ENCODE measurements at places on chromosomes 3 and 15. TPM values are rescaled to one million over a fixed set of nuclear protein-coding genes. Genes with fewer than 3 reads are reported as not detected.

CLK3 gene
- total RNA-seq, result 124 TPM

KCNH8 gene
- total RNA-seq, result not detected

TMEM41A gene
- total RNA-seq, result 13.1 TPM

DNA sequence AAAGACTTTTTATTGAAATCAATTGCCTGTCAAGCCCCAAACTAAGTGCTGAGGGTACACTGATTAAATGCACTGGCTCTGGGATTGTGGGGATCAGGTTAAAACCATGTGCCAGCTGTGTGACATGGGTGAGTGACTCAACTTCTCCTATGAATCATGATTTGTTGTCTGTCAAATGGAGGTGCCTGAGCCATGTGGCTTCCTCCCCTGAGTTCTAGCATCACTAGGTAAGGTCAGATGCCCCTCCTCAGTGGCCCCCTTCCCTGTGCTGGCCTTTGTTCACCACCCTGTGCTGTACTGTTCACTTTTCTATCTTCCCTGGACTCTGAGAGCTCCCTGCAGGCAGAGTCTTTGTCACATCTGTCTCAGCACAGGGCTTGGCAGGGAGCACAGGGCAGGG is 43.6 kb upstream of the ATP2B2 start:
- peaks cover 11% of the 10 kb centered on the region for H3K4me1 ChIP-seq
- no peak overlapping the region for H3K4me3 ChIP-seq
- peaks cover 10% of the 10 kb centered on the region for H3K27me3 ChIP-seq

DNA sequence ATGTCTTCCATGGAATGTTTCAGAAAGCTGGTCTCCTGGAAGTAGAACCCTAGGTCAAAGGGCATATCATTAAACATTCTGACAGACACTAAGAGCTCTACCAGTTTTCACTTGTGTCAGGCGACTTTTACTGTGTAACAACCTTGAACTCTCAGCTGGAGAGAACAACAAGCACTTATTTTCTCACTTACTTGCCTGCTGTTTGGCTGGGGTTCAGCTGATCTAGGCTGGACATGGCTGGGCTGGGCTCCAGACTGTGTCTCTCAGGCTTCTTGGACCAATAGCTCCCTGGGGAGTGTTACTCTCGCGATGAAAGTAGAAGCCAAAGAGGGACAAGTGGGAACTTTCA is 527.3 kb downstream of the SHQ1 start:
- no peaks in the 10 kb centered on the region for H3K4me1 ChIP-seq
- H3K27ac ChIP-seq, result no peak overlapping the region
- no peak overlapping the region for H3K4me3 ChIP-seq
- no peaks in the 10 kb centered on the region for H3K27me3 ChIP-seq
- no peak for DNase-seq

DNA sequence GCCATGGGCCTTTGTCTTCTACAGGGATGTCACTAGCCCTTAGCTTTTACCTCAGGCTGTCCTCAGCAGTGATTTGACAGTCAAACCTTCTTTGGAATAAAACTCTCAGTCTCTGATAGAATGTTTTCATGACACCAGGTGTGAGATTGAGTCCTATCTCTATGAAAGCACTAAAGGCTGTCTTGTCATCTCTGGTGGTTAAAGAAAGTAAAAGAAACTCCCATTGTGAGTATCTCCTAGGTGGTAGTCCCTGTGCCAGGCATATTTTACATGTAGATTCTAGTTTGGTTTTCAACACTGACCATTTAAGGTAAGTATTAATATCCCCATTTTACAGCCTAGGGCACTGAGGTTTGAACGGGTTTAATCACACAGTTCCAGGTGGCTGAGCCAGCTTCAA is 360.2 kb downstream of the CHST2 start:
- H3K27me3 ChIP-seq, result no peaks in the 10 kb centered on the region
- no peaks in the 10 kb centered on the region for H3K36me3 ChIP-seq
- H3K4me3 ChIP-seq, result no peak overlapping the region
- no peak for DNase-seq
- H3K4me1 ChIP-seq, result no peaks in the 10 kb centered on the region
- no peak overlapping the region for H3K27ac ChIP-seq

Measured in activated naive CD4-positive, alpha-beta T cell treated with anti-CD3 and anti-CD28 coated beads for 36 hours (primary cell).